ENCODE measurements at places on chromosomes 11 and 22. TPM values are rescaled to one million over a fixed set of nuclear protein-coding genes. Genes with fewer than 3 reads are reported as not detected.

Gene OR51E2
- 1.7 TPM for polyA plus RNA-seq

Gene ACRV1
- polyA plus RNA-seq: not detected

Gene OR4D5
- polyA plus RNA-seq: not detected

Gene OR6T1
- not detected for polyA plus RNA-seq

Gene VPS37C
- 21.1 TPM for polyA plus RNA-seq

Gene GLYAT
- not detected for polyA plus RNA-seq

Gene NXPE2
- not detected for polyA plus RNA-seq

Gene SLC29A2
- 21.8 TPM for polyA plus RNA-seq

Gene ACR
- not detected for polyA plus RNA-seq

Gene MRGPRE
- not detected for polyA plus RNA-seq

Gene PIK3IP1
- 5.9 TPM for polyA plus RNA-seq

Gene CASP4
- polyA plus RNA-seq: 21.7 TPM

Gene ANGPTL5
- 2.9 TPM for polyA plus RNA-seq

GRCh38 chr22:25420925-25421904, 143.3 kb upstream of the GRK3 start:
- DNase-seq: no peak

- DNase-seq: no peak
These were observed 311.8 kb downstream of the SBF2 start for GRCh38 chr11:9982127-9982795.

GRCh38 chr11:92225125-92225567, 528 bp downstream of the FAT3 start:
- peak; percentile 25 for DNase-seq

- no peak for DNase-seq
These were observed 267.6 kb upstream of the PITPNB start for GRCh38 chr22:28186641-28187040.

GRCh38 chr11:66728693-66729385, at the start of gene SPTBN2:
Gene SPTBN2 (minus strand): TSS chr11:66729216. CDS start chr11:66721240, 7,976 bp downstream.
- DNase-seq: no peak

DNA sequence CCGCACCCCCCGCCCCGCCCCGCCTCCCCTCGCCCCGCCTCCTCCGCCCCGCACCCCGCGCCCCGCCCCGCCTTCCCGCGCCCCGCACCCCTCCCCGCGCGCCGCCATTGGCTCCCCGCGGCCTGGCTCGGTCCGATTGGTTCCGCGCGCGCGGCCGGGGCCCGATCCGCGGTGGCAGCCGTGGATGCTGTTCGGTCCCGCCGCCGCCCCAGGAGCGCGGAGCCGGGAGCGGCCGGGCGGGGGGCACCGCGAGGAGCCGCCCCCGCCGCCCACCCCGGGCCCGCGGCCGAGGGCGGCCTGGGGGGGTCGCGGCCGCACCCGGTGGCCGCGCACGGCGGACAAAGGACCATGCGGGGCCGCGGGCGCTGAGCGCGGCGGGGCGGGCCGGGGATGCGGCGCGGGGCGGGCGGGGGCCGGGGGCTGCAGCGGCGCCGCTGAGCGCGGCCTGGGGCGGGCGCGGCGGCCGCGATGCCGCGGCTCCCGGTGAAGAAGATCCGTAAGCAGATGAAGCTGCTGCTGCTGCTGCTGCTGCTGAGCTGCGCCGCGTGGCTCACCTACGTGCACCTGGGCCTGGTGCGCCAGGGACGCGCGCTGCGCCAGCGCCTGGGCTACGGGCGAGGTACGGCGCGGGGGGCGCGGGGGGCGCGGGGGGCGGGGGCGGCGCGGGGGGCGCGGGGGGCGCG, at the start of gene B4GALNT4:
Gene B4GALNT4, plus strand, starts transcription at position 164 of the 683 bp plus-strand sequence. Its CDS starts 305 bp downstream, at position 469.
- no peak for DNase-seq

DNA sequence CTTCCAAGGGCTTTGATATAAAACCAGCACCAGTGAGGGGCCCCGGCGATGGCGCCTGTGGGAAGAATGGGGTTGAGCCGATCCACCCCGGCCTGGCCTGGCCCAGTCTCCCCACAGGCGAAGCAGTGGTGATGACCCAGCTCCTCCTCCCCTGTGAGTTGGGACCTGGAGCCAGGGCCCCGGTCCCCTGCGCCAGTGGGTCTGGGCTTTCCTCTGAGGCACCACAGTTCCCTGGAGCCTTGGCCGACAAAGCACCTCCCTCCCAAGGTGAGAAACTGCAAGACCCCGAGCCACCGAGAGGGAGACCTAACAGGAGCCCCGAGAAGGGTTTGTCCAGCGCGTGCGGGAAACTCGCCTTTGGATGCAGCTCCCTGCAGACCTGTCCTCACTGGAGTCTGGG, 942.9 kb downstream of the BRD1 start:
- DNase-seq: no peak

DNA sequence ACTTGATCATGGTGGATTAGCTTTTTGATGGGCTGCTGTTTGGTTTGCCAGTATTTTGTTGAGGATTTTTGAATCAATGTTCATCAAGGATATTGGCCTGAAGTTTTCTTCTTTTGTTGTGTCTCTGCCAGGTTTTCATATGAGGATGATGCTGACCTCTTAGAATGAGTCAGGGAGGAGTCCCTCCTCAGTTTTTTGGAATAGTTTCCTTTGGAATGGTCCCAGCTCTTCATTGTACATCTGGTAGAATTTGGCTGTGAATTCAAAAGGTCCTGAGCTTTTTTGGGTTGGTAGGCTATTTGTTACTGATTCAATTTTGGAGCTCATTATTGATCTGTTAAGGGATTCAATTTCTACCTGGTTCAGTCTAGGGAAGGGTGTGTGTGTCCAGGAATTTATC, 78.1 kb downstream of the CTSC start:
- DNase-seq: no peak

GRCh38 chr11:125489166-125489565, 6.9 kb downstream of the FEZ1 start:
- DNase-seq: no peak

GRCh38 chr11:35005141-35005780, 88.8 kb downstream of the PDHX start:
- no peak for DNase-seq

- DNase-seq: peak; percentile 67
These were observed 29.6 kb upstream of the SNX19 start for GRCh38 chr11:130945896-130946295.

- DNase-seq: peak; percentile 68
These were observed 54.6 kb downstream of the SPECC1L start for GRCh38 chr22:24325105-24325757.

DNA sequence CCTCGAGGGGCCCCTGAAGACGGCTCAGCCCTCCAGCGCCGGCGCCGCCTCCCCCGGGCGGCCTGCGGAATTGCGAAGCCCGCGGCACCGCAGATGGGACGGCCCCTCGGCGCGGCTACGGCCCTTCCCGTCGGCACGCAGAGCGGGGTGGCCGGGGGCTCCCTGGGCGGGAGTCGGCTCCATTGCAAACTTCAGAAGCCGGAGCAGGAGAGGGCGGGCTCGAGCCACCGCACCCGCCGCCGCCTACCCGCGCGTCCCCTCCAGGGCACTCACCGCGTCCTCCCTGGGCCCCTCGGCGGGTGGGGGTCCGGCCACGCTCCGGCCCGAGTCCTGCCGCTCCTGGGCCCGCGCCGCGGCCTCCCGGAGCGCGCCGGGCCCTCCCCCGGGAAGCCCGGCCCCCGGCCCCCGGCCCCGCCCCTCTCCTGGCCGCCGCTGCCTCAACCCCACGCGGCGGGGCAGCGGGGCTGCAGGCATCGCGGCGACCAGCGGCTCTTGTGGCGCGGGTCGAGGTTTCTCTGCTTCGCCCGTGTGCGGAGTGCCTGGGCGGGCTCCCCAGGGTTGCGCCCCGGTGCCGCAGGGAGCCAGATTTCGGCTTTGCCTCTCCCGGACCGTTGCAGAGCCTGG, at the start of gene PACSIN3:
Gene PACSIN3, minus strand, starts transcription at position 359 of the 624 bp plus-strand sequence. CDS start 3,707 bp downstream, outside the sequence.
- no peak for DNase-seq

DNA sequence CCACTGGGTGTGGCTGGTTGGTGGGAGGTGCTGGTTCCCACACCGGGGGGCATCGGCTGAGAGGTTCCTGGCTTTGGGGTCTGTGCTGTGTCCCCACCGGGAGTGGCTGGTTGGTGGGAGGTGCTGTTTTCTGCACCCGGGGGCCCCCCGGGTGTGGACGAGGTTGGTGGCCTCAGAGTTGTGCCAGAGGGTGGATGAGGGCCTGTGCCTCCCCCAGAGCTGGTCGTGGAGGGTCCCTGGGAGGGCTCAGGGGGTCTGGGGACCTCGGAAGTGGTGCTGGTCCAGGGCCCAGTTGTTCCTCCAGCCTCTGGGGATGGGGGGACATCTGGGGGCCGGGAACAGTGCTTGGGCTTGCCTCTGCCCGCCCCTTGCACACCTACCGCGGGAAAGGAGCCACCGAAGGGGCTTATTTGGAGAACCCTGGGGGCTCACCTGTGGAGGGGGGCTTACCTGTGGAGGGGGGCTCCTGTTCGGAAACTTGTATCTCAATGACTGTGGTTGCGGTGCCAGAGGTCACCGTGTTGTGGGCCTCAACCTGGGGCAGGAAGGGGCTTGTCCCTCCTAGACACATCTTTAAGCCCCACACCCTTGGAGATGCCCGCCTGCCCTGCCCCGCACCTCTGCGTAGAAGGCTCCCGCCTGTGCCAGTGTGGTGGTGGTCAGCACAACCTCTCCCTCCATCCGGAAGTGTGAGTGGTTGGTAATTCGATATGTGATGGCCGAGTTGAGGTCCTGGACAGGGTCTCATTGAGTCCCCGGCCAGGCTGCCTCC, 3.3 kb upstream of the IRF7 start:
- no peak for DNase-seq

DNA sequence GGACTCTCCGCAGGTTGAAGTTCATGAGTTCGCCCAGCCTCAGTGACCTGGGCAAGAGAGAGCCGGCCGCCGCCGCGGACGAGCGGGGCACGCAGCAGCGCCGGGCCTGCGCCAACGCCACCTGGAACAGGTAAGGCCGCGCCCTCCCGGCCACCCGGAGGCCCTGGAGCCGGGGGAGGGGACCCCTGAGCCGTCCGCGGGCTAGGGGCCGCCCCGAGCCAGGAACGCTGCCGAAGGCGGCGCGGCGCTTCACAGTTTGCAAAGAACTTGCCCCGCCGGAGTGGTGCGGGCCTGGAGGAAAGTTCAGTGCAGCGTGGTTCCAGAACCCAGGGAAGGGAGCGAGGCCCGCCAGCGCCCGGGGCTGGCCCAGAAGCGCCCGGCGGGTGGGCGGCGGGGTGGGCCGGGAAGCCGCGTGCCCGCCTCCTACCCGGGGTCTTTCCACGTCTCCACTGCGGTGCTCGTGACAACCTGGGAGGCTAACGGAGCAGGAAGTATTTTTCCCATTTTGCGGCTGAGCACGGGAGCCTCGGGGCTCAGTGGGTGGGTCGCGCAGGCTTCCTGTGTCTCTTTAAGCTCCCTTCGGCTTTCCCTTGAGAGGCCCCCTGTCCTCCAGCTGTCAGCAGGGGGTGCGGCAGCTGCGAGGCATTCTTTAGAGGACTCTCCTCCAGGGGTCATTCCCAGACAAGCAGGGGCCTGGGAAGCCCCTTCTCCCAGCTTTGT, 635 bp downstream of the PRR5 start:
- no peak for DNase-seq

- no peak for DNase-seq
These were observed 3.1 kb downstream of the AP1B1 start for GRCh38 chr22:29385151-29385704.

DNA sequence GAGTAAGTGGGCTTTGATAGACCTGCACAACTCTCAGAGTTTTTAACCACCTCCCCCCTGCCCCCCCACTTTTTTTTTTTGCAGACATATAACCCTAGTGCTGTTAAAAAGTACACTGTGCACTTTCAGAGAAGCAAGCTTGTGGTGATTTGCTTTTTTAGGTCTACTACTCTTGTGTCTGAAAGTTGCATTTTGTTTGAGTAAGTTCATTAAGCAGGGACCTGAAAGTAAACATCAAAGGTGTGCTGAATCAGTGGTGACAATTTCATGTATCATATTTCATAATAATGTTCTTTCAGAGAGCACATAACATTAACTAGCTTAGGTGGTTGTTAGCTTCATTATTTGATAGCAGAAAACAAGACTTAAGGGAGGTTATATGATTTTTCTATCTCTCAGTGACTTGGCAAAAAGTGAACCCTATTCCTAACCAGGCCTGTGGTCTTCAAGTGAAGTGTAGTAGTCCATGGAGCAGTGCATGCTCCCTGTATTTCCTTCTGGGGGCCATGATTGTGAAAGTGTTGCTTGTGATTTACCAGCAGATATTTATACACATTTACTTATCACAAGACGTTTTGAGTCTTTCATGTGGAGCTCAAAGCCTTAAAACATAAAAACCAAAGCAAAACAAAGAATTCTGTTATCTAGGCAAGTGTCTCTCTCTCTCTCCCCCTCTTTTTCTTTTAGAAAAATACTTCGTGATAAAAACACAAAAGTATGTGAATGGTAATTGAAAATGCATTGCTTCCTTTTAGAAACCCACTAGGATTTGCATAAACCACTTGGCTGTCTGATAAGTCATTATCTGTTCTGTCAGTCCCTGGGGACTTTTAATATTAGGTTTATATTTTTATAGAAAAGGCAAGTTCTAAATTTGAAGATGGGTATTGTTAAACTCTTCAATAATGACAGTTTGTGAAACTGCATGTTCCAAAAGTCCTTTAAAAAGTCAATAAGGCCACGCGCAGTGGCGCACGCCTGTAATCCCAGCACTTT, 7.5 kb upstream of the RAG2 start:
- no peak for DNase-seq

- DNase-seq: no peak
These were observed 75.7 kb downstream of the CYB5R2 start for GRCh38 chr11:7597620-7598019.

GRCh38 chr22:23884140-23884539, 10.0 kb upstream of the MIF start:
- no peak for DNase-seq

DNA sequence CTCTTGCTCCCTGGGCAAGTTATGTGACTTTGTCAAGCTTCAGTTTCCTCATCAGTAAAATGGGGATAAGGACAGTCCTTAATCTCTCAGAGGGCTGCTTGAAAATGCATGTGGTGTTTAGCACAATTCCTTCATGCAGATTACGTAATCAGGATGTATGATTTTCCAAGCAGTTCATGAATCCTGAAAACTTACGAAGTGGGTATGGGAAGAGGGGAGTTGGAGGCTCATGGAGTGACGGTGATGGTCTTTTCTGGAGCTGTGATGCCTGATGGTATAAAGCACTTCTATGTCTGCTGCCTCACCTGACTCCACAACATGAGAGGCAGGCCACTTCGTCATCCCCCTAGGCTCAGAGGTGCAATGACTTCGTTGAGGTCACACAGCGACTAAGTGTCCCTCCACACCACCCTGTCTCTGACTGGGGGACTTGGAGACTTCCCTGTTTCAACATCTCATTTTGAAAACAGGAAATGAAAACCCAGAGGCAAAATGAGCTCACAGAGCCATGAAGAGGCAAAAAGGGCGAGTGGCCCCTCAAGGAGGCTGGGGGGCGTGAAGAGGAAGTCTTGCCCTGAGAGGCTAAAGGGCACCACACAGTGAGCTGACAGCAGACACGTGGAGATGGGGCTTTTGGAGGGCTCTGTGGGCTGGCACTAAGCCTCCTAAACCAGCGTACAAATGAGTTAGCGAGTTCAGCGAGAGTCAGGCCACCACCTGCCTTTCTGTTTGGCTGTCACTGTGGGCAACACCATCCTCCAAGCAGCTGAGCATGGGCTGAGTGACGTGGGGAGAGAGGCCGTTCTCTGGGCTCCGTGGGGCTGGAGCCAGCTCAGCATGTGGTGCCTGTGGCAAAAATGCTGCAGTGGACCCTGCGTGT, 10.1 kb downstream of the MCM5 start:
- no peak for DNase-seq

Data from muscle of arm (tissue), 14 donors.